ENCODE measurements at places on chromosomes 4 and X.

- DNase-seq, result no peak
Measured at GRCh38 chr4:114922592-114922933, 190.9 kb downstream of the NDST4 start.

DNA sequence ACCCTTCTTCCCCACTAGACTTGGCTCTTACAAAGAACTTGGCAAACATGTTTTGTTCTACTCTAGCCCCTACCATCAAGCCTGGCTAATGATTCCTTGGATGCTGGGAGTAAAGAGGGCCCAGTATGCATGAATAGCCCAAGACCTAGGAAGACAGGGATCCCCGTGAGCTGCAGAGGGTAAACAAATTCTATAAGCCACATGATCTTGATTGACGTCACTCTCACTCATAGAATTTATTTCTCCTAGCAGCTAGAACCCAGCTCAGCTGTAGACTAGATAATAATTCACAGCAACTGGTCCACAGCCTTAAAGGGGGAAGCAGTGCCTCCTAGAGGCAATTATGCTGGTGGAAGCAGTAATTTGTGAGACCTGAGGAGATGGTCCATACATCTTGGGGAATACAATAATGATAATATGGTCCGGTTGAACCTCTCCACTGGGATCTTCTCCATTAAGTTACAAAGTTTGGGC lies 16.1 kb upstream of the USO1 start:
- no peak for DNase-seq

DNA sequence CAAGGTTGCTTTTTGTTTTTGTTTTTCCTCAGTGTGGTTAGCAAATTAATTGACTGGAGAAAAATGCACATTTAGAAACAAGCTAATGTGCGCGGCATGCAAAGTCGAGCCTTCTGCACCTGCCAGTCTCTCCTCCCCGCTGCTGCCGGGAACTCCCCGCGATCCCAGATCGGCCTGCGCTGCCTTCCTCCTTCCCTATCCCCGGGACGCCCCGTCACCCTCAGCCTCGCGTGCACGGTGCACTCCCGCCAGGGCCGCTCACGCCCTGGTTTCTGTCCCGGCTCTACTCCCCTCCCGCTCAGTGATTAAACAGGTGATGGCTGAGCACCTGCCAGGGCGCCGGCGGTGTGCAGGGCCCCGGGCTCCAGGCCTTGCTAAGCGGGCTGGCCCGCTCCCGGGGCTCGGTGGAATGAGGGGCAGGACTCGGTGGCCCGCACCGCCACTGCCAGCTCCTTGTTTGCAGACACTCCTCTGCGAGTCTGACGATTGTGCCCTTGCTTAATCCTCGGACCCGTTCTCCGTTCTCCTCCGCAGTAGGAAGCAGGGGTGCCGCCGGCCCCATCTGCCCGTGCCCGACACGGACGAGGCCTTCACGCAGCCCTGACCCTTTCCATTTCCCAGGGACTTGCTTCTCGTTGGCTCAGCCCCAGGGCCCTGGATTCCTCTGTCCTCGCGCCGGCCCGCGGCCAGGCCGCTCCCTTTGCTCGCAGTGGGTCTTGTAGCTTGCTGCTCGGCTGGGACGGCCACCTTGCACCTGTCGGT lies 143.4 kb downstream of the TRIML1 start:
- peak; percentile 43 for DNase-seq

- no peak for DNase-seq
Measured at GRCh38 chrX:150769408-150769807, 76.2 kb downstream of the MTMR1 start.

DNA sequence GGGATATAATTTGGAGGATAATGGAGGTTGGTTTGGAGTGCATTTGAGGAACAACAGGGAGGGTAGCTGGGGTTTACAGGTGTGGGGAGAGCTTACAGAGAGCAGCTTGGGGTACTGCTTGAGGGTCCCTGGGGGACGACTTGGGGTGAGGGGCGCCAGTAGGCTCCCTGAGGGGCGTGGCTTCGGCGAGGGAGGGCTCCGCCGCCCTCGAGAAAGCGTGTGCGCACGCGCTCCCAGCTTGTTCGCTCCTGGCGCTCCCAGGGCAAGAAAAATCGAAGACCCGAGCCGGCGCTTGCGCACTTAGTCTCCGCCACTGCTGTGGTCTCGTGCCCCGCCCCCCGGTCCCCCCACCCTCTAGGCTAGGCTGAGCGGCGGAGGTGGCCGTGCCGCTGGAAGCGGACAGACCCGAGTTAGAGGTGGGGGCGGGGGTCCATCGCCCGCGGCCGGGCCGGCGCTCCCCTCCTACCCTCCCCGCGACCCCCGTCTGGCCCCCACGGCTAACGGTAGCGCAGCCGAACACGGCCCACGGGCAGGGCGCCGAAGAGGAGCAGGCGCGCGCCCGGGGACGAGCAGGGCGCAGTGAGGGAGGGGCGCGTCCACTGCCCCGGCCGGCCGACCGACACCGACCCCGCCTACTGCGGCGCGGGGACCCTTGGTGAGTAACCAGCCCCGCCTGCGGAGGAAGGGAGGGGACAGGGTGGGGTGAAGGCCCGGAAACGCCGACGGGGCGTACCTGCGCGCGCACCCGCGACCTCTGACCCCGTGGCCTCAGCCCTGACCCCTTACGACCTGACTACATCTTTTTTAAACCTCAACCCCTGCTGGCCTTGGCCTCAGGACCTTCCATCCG lies 5.4 kb upstream of the CCDC120 start:
- peak; percentile 83 for DNase-seq

GRCh38 chrX:68571610-68572311 lies 72.9 kb downstream of the YIPF6 start:
- no peak for DNase-seq

GRCh38 chr4:1822568-1823544 lies 29.8 kb downstream of the FGFR3 start:
- no peak for DNase-seq
